ENCODE measurements at places on chromosomes 7 and 10. TPM values are rescaled to one million over a fixed set of nuclear protein-coding genes. Genes with fewer than 3 reads are reported as not detected.

CALCR gene
- total RNA-seq: not detected

PTN gene
- total RNA-seq: 0.43 TPM

ZMIZ2 gene
- total RNA-seq: 39.4 TPM

CREB5 gene
- 3.2 TPM for total RNA-seq

NME8 gene
- not detected for total RNA-seq

CTAGE8 gene
- total RNA-seq: 1.1 TPM

All from pancreas (tissue), 10 donors.